A549 (cell line): ENCODE measurements at places on chromosomes 4 and X.
A peak's percentile ranks its signal among the peaks of the same experiment; 100 is the strongest.

- DNase-seq, result no peak
Measured at GRCh38 chrX:134929808-134930207, 61.0 kb upstream of the SMIM10 start.

DNA sequence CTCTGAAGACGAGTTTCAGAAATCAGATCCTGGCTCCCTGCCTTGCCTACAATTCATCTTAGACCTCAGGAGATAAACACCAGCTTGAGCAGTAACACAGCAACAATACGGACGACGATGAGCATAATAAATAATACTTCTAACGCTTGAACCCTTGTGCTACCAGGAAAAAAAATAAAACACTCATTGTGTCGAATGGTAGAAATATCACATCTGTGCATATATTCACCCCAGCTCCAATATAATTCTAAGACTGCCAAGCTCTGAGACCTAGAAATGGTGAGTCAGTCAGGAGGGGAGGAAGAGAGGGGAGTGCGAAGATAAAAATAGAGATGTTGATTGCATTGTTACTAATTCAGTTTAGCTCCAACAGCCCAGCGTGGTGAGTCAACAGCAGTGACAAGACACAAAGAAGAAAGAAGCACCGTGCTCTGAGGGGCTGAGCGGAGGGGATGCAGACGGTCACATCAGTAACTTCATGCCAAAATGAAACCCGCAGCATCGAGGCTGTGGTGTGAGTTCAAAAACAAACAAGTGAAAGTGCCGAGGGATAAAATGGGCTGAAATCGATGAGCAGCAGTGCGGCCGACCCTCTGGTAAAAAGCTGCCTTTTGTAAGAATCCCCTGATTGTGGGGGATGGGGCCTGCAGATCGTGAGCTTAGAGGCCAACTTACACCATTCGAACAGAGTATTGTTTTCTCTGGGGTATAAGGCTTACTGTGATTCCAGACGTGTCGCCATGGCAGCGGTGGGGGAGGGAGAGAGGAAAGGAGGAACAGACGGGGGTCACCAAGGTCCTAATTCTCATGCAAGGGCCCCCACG lies 150.4 kb downstream of the MGST2 start:
- peak; percentile 4 for DNase-seq

DNA sequence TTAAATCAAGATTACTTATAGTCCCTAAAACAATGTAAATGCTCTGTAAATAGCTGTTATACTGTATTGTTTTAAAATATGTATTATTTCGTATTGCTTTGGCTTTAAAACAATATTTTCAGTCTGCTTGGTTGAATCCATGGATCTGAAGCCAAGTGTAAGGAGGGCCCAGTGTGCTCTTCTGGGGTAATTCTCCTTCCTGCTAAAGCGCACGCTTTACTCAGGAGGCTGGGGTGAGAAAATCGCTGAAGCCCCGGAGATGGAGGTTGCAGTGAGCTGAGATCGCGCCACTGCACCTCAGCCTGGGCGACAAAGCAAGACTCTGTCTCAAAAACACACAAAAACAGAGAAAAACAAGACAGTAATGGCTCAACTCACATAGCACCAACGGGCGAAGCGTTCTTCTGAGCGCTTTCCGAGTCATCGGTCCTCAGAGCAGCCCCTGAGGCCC lies 391 bp upstream of the IDUA start:
- no peak for DNase-seq

- no peak for DNase-seq
Measured at GRCh38 chr4:103853627-103854026, 133.8 kb upstream of the TACR3 start.
